ENCODE measurements at places on chromosomes 4 and X. TPM values are rescaled to one million over a fixed set of nuclear protein-coding genes. Genes with fewer than 3 reads are reported as not detected.

Gene DNAAF6
- not detected for total RNA-seq

Gene RNF128
- total RNA-seq, result 7.4 TPM

Gene MID1
- 27.9 TPM for total RNA-seq

Gene STEEP1
- 48.1 TPM for total RNA-seq

Gene CXCR3
- not detected for total RNA-seq

Data from smooth muscle cell of trachea (primary cell).